ENCODE measurements at places on chromosomes 7 and 10. TPM values are rescaled to one million over a fixed set of nuclear protein-coding genes. Genes with fewer than 3 reads are reported as not detected.
A peak's percentile ranks its signal among the peaks of the same experiment; 100 is the strongest.

DNA sequence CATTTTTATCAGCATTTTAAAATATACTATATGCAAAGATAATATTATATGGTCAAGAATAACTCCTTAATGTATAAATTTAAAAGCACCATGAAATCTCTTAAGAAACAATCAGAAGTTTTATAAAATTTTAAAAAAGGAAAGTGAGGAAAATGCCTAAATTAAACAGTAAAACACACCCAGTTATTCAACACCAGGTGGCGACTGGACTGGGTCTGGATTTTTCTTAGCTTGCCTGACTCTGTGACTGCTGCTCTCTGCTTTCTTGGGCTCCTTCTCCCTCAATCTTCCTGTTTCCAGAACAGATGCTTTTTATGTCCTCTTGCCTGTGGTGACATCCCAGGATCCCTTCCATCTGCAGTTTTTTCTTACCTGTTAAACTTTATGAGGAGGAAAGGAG, 200.3 kb downstream of the BICC1 start:
- no peak overlapping the region for H3K4me3 ChIP-seq
- no peaks in the 10 kb centered on the region for H3K27me3 ChIP-seq
- no peak overlapping the region for H3K27ac ChIP-seq
- DNase-seq, result no peak
- no peaks in the 10 kb centered on the region for H3K36me3 ChIP-seq

PKD2L1 gene
- total RNA-seq, result 0.04 TPM

- H3K4me1 ChIP-seq, result peaks cover 9% of the 10 kb centered on the region
- H3K36me3 ChIP-seq, result no peaks in the 10 kb centered on the region
- no peak for DNase-seq
- H3K27me3 ChIP-seq, result no peaks in the 10 kb centered on the region
Observed at GRCh38 chr7:95088536-95089215, 181.3 kb downstream of the PPP1R9A start.

DNA sequence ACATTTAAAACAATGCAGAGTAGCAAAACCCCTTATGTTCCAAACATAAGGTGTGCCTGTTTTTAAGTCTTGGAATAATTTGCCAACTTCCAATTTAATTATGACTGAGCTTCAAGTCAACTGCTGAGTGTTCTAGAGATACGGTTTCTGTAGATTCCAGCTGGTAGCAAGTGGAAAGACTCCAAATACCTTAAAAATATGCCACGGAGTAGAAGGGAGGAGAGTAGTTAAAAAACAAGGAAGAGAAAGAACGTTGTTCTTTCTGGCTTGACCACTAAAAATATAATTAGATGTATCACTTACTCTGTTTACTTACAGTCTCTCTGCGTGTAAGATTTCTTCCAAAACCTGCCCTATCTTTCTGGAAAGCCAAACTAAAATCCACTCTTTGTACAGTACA, 24.5 kb upstream of the ABLIM1 start:
- H3K4me3 ChIP-seq, result no peak overlapping the region
- no peak for DNase-seq

GRCh38 chr7:74418538-74418937, 35.2 kb upstream of the GTF2IRD1 start:
- peaks cover 6% of the 10 kb centered on the region for H3K4me1 ChIP-seq
- no peak for DNase-seq
- H3K4me3 ChIP-seq, result no peak overlapping the region
- H3K36me3 ChIP-seq, result no peaks in the 10 kb centered on the region
- no peaks in the 10 kb centered on the region for H3K27me3 ChIP-seq

GRCh38 chr7:125491137-125491536, 561.5 kb upstream of the POT1 start:
- no peak overlapping the region for H3K4me3 ChIP-seq
- H3K36me3 ChIP-seq, result no peaks in the 10 kb centered on the region
- H3K4me1 ChIP-seq, result no peaks in the 10 kb centered on the region
- DNase-seq, result no peak
- no peak overlapping the region for H3K27ac ChIP-seq
- H3K27me3 ChIP-seq, result no peaks in the 10 kb centered on the region

DNA sequence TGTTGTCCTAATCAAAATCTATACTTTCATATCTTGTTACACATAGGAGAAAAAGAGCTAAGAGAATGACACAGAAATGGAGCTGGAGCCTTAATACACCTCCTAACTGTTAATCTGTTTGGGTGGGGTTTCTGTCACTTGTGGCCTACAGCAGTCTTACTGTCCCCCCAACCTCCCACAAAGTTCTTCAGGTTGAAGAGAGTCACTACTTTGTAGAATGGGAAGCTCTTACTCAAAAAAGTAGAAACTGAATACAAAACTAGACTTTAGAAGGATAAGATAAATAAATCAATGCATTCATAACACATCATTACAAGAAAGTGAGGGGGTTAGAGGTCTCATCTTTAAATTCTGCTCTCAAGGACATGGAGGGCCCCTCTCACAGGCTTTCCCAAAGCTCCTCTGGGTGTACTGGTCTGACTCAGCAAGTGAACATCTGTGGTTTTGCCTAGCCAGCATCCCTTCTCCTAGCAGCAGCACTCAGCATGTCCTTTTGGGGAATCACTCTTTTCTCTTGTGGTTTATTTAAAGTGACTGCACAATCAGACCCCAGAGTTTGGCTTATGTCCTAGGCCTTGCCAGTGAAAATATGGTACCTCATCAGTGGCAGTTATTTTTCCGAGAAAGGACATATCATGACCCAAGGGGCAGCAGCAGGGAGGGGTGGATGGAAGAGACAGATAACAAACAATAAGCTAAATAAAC, 2.0 kb upstream of the BLVRA start:
- no peak overlapping the region for H3K4me3 ChIP-seq
- H3K4me1 ChIP-seq, result peaks cover 9% of the 10 kb centered on the region
- peaks cover 5% of the 10 kb centered on the region for H3K27me3 ChIP-seq

- H3K36me3 ChIP-seq, result no peaks in the 10 kb centered on the region
- H3K27ac ChIP-seq, result no peak overlapping the region
- no peaks in the 10 kb centered on the region for H3K27me3 ChIP-seq
- no peak for DNase-seq
- no peak overlapping the region for H3K4me3 ChIP-seq
Observed at GRCh38 chr7:131021902-131022301, 287.9 kb upstream of the KLF14 start.

DNA sequence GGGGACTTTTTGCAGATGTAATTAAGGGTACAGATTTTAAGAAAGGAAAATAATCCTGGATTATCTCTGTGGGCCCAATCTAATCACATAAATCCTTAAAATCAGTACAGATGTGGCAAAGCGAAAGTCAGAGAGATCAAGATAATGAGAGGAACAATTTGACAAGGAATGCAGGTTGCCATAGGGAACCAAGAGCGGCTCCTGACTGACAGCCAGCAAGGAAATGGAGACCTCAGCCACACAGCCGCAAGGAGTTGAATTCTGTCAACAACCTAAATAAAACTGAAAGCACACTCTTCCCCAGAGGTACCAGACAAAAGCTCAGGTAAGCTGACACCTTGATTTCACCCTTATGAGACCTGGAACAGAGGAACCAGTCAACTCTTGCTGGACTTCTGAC, 3.4 kb upstream of the PNPLA8 start:
- no peak overlapping the region for H3K4me3 ChIP-seq
- no peak for DNase-seq
- no peaks in the 10 kb centered on the region for H3K36me3 ChIP-seq
- peaks cover 4% of the 10 kb centered on the region for H3K4me1 ChIP-seq
- H3K27me3 ChIP-seq, result no peaks in the 10 kb centered on the region
- H3K27ac ChIP-seq, result no peak overlapping the region

- peaks cover 7% of the 10 kb centered on the region for H3K4me1 ChIP-seq
- no peaks in the 10 kb centered on the region for H3K36me3 ChIP-seq
- H3K4me3 ChIP-seq, result no peak overlapping the region
- peaks cover 4% of the 10 kb centered on the region for H3K27me3 ChIP-seq
- DNase-seq, result no peak
- no peak overlapping the region for H3K27ac ChIP-seq
Observed at GRCh38 chr10:5844345-5845055, 31.3 kb upstream of the GDI2 start.

DNA sequence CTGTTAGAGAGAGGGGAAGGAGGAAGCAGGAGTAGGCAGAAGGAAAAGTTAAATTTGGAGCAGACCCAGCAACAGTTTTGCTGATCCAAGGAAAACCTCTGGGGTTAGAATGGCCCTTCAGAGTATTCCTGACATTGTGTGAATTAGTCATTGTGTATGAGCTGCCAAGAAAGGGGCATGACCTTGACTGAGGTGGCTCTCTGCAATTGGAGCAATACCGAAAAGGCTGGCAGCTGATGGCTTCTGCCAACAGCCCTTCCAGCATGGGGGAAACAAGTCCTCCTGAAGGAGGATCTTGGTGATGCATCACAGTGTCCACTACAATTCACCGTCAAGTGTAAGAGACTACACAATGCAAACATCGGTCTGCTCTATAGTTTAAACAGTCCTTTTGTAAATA, 20.6 kb upstream of the WASL start:
- no peak overlapping the region for H3K4me3 ChIP-seq
- H3K36me3 ChIP-seq, result no peaks in the 10 kb centered on the region
- DNase-seq, result no peak
- H3K27ac ChIP-seq, result no peak overlapping the region
- H3K27me3 ChIP-seq, result no peaks in the 10 kb centered on the region

NUTM2E gene
- 0.35 TPM for total RNA-seq

NAT16 gene
- total RNA-seq, result not detected

- no peak overlapping the region for H3K27ac ChIP-seq
- H3K4me3 ChIP-seq, result no peak overlapping the region
- no peak for DNase-seq
- H3K27me3 ChIP-seq, result no peaks in the 10 kb centered on the region
- H3K36me3 ChIP-seq, result peaks cover 2% of the 10 kb centered on the region
Observed at GRCh38 chr10:31000071-31000782, 31.4 kb downstream of the ZNF438 start.

LRRC61 gene
- total RNA-seq, result 3.6 TPM

- no peak for DNase-seq
- H3K4me3 ChIP-seq, result no peak overlapping the region
- no peaks in the 10 kb centered on the region for H3K36me3 ChIP-seq
- no peak overlapping the region for H3K27ac ChIP-seq
- H3K27me3 ChIP-seq, result peaks cover 28% of the 10 kb centered on the region
Observed at GRCh38 chr7:44264221-44264931, 61.0 kb downstream of the CAMK2B start.

- no peaks in the 10 kb centered on the region for H3K36me3 ChIP-seq
- no peak for DNase-seq
- no peak overlapping the region for H3K4me3 ChIP-seq
- H3K4me1 ChIP-seq, result no peaks in the 10 kb centered on the region
Observed at GRCh38 chr10:109762555-109762954, 160.8 kb downstream of the XPNPEP1 start.

LRGUK gene
- 0.89 TPM for total RNA-seq

GRCh38 chr10:14612873-14613587, 161.7 kb downstream of the FAM107B start:
- peaks cover 11% of the 10 kb centered on the region for H3K4me1 ChIP-seq
- no peak overlapping the region for H3K4me3 ChIP-seq
- H3K36me3 ChIP-seq, result no peaks in the 10 kb centered on the region
- no peaks in the 10 kb centered on the region for H3K27me3 ChIP-seq

DNA sequence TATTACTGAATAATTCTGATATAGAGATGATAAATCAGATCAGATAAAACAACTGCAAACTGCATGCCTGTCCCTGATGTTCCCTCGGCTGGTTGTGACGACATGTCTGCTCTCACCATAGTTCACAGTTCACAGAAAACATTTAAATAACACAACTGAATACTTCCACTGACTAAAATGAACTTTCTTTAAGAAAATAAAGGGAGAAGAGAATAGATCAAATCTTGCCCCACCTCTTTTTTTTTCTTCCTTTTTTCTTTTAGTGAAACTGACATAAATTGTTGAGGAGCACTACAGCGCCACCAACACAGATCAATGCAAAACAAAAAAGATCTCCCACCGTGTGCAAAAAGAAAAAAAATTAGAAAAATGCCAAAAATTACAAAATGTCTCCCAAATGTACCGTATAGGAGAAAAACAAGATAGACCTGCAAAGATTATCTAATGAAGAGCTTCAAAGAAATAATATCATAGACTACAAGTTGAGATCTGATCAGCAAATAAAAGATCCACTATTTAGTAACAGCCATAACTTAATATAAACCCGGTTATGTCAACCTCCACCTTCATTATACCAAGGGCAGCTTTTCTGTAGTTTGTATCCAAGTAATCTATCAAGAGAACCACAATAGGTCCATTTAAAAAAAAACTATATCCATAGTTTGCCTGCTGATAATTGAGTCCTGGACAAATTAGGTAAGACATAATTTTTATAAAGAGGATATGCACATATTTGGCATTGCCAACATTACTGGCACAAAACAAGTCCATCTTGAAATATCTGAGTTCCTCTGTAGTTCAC, 30.7 kb upstream of the EPC1 start:
- peak; percentile 91 for DNase-seq
- peak overlapping the region; percentile 48 for H3K4me3 ChIP-seq
- H3K27ac ChIP-seq, result peak overlapping the region; percentile 87
- H3K27me3 ChIP-seq, result no peaks in the 10 kb centered on the region

DENND2A gene
- 23.9 TPM for total RNA-seq

DNA sequence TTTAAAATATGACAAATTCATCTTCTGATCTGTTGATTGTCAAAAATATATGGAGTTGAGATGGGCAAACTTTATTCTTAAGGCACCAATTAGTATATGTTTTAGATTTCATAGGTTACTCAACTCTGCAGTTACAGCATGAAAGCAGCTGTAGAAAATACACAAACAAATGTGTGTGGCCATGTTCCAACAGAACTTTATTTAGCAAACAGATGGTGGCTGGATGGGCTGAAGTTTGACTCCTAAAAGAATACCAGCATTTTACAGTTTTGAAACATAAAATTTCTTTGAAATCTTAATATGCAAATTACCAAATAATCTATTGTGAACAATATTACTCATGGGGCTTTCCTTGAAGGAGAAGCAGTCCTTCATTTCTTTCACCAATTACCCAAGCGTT, 1206.0 kb upstream of the LRRTM3 start:
- H3K27ac ChIP-seq, result no peak overlapping the region
- no peaks in the 10 kb centered on the region for H3K36me3 ChIP-seq
- H3K4me3 ChIP-seq, result no peak overlapping the region
- H3K4me1 ChIP-seq, result no peaks in the 10 kb centered on the region

DNA sequence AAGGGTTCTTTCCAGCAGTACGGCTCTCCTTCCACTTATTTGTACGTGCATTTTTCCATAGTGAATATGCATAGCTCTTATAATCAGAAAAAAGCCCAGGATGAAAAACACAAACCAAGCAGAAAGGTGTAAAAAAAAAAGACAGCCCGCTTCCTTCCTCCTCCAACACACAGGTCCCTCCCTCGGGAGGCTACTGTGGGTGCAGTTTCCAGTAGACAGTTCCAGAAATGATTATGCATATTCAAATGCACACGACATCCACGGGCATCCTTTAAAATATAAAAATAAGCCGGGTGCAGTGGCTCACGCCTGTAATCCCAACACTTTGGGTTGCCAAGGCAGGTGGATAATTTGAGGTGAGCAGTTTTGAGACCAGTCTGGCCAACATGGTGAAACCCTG, 59.9 kb downstream of the TNRC18 start:
- no peak for DNase-seq
- no peak overlapping the region for H3K27ac ChIP-seq
- no peaks in the 10 kb centered on the region for H3K4me1 ChIP-seq
- H3K4me3 ChIP-seq, result no peak overlapping the region

All from muscle of leg (tissue), 16 donors.